CD4-positive, alpha-beta T cell treated with Interleukin-15 for 1 hour (primary cell): ENCODE measurements at places on chromosomes 3 and 15.

- DNase-seq = no peak
Measured at GRCh38 chr3:71728632-71729342, 3.6 kb upstream of the EIF4E3 start.

DNA sequence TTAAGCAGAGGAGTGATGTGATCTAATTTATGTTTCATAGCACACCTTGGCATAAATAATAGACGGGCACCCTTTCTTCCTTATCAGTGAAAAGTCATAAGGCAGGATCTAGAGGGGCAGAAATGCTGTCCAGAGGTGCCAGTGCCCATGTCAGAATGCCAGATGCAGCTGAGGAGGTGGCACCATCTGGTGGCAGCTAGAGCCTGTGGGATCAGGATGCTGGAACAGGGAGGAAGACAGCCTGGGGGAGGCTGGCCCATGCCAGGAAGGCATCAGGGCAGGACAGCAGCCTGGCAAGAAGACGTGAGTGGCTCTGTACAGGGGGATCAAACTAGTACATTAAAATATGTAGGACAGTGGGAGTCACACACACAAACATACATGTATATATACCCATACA is 16.5 kb downstream of the MYH15 start:
- no peak for DNase-seq

DNA sequence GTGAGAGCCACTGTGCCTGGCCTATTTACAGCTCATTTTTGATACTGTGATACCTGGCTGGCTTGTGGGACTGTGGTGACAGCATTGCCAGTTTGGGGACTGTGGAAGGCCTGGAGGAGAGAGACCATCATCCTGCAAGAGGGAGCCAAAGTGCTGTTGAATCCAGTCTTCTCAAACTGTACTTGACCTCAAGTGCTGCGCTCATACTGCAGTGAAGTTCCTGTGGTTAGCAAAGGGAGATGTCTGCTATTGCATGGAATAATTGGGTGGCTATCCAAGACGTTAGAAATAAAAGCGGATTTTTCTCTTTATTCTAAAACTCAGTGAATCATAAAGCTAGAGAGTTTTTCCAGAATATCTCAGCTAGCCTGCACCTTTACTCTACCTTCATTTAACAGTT is 83.4 kb downstream of the CCK start:
- no peak for DNase-seq

GRCh38 chr3:72560846-72561675 is 287.2 kb downstream of the SHQ1 start:
- DNase-seq = no peak

GRCh38 chr15:42002333-42002732 is 18.5 kb downstream of the PLA2G4E start:
- DNase-seq = no peak

- DNase-seq = no peak
Measured at GRCh38 chr3:10361375-10361774, 40.5 kb upstream of the SEC13 start.

- no peak for DNase-seq
Measured at GRCh38 chr15:48423342-48423741, 92.1 kb downstream of the DUT start.

- no peak for DNase-seq
Measured at GRCh38 chr3:161682715-161683114, 186.1 kb downstream of the OTOL1 start.

- no peak for DNase-seq
Measured at GRCh38 chr15:46815765-46816164, 901.5 kb upstream of the SEMA6D start.

DNA sequence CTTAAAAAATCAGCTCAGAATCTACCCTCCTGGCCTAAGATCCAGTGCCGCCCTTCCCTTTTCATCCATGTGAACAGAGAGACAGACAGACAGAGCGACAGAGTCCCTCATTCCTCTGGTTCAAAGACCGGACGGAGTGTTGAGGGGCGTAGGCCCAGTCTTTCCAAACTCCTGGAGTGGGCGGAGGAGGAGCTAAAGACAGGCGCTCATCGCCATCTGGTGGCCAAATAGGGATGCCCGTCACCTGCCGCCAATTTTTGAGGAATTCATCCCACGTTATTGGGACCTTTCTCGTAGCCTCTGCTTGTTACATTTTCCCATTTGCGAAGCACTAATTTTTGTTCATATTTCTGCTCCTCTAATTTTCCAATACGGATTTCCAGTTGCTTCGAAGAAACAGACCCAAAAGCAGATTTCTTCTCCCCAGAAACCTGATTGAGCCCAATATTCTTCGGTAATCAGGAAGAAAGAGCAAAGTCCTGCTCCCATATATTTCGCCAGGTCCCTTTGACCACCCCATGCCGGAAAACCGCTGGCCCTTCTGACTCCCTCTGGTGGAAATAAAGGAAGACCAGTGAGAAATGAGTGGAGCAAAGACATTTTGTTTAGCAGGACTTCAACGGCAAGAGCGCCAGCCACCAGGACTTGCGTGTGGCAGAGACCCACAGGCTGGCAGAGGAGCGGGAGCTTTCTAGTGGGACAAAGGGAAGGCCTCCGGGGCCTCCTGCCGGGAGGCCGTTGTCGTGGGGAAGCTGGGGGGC is 88.0 kb downstream of the LRRK1 start:
- peak; percentile 49 for DNase-seq

DNA sequence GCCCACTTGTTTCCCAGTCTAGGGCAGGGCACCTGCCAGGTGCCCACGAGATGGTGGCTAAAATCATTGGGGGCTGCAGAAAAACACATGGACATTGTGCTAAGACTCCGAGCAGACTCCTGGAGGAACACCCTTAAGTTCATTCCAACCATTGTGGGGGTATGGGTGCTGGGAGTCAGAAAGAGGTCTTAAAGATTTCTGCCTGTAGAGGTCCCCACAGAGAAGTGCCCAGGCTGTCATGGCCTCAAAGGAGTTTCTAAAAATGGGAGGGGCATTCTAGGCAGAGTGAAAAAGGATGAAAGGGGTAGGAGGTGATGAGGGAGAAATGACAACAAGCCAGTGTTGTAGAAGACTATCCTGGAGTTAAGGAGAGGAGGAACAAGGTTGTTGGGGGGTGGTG is 17.1 kb downstream of the RBP1 start:
- DNase-seq = no peak

GRCh38 chr15:93982226-93982727 is 249.1 kb upstream of the MCTP2 start:
- no peak for DNase-seq

DNA sequence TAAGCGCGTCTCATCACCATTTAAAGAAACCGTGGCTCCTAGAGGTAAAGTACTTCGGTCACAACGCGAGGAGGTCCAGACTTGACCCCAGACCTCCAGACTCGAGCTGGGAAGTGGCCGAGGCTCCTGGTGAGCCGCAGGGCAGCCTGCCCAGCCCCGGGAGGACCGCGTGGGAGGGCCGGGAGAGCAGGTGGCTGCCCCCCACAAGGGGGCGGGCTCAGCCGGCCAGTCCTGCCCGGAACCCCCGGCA is at the start of gene SLC27A2:
Gene SLC27A2 (plus strand): TSS at position 228 of the 250 bp plus-strand sequence. CDS start 232 bp downstream, outside the sequence.
- no peak for DNase-seq

DNA sequence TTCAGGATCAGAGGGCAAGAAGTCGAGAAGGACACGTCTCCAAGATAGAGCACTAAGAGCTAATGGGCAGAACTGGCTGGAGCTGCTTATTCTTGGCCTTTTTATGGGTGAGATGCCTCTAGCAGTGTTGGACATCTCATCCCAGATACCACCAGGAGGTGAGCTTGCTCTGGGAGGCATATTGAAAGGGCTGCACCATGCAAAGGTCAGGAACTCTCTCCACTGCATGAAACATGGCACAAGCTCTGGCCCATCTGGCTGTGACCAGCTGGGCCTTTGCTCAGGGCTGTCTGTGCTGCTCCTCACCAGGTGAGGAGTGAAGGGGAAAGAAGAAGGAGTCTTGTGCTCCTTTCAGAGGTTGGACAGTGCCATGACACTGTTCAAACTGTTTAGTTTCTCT is 188.7 kb downstream of the THSD4 start:
- DNase-seq = no peak

GRCh38 chr3:155370198-155370597 is 76.7 kb upstream of the STRIT1 start:
- DNase-seq = no peak

DNA sequence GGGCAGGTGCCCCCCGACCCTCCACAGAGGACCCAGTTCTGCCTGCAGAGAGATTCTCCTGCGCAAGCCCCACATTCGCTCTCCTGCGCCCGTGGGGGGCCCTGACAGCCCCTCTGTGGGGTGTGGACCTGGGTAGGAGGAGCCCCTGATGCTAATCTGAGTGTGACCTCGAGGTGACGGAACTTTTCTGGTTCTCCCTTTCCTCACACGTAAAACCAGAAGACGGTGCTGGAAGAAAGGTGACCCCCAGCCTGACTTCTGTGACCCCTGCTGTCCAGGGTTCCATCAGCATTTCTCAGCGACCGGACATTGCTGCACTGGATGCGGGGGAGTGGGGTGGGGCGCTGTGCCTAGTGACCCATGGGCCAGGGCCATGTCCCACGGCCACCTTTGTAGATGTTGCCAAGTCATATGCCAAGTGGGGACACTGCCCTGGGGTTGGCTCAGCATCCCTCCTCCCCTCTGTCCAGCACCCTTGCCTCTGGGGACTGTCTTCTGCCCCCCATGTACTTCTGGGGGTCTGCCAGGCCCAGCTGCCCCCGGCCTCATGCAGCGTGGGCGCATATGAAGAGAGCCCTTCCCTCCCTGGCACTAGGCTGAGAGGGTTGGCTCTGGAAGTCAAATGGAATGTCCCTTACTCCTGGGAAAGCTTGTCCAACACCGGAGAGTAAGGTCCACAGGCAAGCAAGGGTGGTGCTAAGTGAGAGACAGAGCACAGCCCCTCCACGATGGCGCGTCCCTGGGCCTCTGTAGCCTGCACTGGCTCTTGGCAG is 129.1 kb upstream of the MEF2A start:
- DNase-seq = no peak

DNA sequence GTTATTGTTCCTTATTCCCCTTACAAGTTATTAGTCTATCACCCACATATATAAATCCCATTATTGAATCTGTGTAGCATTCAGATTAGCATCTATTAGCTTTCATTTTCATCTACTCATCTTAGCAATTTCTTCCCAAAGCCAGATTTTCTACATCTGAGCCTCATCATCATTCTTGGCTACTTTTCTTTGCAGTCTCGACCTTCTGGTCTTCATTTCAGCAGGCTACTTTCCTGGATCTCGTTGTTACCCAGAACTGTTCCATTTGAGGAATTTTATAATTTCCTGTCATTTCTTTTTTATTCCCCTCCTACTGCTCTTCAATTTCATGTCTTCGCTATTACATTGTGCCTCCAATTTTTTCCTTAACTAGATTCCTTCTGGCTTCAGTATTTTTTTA is 51.8 kb downstream of the SPRED1 start:
- DNase-seq = no peak

GRCh38 chr3:9747267-9747666 is 2.5 kb upstream of the OGG1 start:
- no peak for DNase-seq

GRCh38 chr3:150511122-150511821 is 35.0 kb downstream of the SERP1 start:
- no peak for DNase-seq

DNA sequence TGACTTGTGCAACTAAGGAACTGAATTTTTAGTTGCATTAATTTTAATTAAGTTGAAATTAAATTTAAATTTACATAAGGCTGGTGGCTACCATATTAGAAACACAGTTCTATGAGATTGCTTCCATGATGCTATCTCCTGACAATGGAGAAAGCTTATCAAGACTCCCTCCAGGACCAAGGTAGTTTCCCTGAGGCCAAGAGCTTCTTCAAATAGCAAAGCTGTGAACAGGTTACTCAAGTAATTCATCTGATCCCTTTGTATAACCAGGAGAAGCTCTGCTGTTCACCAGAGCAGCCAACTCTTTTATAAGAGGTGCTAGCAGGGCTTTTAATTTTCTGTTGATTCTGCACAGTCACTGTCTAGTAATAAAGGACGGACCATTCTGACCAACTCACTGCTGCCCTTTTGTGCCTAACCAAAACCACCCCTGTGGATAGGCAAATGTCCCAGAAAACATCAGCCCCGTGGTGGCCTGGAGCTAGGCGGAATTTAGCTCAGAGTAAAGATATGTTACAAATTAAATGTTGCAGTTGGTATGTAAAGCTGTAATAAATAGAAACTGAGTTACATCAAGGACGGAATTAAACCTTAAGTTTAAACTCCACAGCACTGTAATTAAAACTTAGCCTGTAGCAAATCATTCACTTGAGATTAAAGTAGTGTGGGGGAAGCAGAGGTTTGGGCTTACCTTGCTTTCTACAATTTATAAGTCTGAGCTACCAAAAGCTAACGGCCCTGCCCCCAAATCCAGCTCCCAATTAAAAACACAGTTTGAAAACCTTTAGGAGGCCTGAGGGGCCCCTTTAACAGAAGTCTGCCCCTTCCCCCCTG is 55.6 kb upstream of the LRTM1 start:
- no peak for DNase-seq

DNA sequence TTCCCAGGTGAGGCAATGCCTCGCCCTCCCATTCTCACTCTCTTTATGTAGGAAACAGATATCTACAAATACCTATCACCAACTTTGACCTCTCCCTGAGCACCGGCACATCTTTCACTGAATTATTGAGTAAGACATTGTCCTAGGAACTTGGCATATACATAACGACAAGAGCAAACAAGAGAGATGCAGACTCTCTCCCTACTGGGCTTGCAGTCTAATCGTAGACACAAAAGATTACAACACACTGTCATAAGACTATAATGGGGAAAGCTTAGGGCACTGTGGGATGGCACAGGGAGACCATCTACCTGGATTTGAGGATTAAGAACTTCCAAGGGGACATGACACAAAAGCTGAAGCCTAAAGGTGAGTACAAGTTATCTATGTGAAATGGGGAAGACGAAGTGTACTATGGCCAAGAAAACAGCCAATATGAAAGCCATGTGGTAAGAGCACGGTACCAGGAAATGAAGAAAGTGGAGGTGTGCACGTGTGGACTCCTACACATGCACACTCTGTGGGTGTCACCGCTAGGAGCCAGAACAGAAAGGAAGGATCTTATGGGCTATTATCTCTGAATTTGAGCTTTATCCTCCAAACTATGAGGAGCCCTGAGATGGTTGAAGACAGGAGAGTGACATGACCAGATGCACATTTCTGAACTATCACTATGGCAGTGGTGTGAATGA is 218.8 kb upstream of the STRIT1 start:
- no peak for DNase-seq

DNA sequence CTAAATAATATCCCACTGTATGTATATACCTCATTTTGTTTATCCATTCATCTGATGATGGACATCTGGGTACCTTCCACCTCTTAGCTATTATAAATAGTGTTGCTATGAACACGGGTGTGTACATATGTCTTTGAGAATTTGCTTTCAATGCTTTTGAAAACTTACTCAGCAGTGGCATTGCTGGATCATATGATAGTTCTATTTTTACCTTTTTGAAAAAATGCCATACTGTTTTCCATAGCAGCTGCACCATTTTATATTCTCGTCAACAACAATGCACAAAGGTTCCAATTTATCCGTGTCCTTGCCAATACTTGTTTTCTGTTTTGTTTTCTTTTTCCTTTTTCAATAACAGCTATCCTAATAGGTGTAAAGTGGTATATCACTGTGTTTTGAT is 77.1 kb downstream of the PEAK1 start:
- DNase-seq = no peak

GRCh38 chr15:46938169-46938568 is 779.1 kb upstream of the SEMA6D start:
- DNase-seq = no peak

- DNase-seq = no peak
Measured at GRCh38 chr3:61936344-61936937, 375.1 kb downstream of the PTPRG start.

- DNase-seq = no peak
Measured at GRCh38 chr3:48187301-48187578, 977 bp downstream of the CDC25A start.
